Esophagus squamous epithelium (tissue), 5 donors: ENCODE measurements at places on chromosomes 3 and 15. TPM values are rescaled to one million over a fixed set of nuclear protein-coding genes. Genes with fewer than 3 reads are reported as not detected.

Gene LDHAL6B
- total RNA-seq = not detected

Gene ACOX2
- 5.3 TPM for total RNA-seq

Gene ACTRT3
- total RNA-seq = 3.1 TPM

Gene ILDR1
- total RNA-seq = 3.3 TPM

Gene GP9
- not detected for total RNA-seq

DNA sequence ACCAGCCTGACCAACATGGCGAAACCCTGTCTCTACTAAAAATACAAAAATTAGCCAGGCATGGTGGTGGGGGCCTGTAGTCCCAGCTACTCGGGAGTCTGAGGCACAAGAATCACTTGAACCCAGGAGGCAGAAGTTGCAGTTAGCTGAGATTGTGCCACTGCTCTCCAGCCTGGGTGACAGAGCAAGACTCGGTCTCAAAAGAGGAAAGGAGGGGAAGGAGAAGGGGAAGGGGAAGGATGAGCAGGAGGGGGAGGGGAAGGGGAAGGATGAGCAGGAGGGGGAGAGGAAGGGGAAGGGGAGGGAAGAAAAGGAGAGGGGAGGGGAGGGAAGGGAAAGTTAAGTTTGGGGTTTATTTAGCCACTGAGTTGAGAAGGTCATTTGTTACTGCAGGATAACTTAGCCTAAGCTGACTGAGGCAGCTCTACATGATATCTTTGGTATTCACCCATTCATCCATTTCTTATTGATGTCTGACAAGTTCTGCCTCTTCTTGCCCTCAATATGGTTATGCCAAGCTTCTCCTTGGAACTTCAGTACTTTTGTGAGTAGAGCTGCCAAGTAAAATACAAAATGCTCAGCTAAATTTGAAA, 15.9 kb upstream of the ABHD2 start:
- no peak for DNase-seq

DNA sequence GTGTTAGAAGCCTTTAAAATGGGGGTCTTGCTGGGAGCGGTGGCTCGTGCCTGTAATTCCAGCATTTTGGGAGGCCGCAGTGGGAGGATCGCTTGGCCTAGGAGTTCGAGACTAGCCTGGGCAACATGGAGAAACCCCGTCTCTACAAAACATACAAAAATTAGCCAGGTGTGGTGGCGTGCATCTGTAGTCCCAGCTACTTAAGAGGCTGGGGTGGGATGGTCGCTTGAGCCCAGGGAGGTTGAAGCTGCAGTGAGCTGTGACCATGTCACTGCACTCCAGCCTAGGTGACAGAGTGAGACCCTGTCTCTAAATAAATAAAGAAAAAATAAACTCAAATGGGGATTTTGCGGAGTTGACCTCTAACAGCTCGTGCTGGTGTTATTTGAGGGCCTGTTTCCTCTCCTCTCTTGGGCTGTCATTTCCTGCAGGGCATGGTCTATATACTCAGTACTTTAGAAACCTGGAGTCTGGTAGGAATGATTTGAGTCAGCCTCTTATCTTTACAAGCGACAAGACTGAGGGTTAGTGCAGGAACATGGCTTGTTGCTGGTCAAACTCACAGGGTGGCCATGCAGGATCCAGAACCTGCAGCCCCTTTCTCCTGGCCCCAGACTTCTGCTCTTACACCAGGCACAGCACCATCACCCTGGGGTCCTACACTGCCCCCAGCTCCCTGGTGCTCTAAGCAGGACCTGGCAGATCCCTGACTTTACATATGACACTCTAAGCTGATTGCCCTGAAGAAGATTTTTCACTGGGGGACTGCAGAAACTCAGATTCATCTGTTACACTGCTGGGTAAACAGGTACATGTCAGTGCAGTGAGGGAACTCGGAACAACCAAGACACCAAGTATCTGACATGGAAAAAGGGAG, 15.1 kb downstream of the EHD4 start:
- no peak for DNase-seq

- no peak for DNase-seq
These were observed 106.3 kb downstream of the CADPS start for GRCh38 chr3:62768896-62769295.

GRCh38 chr3:63952248-63952594, 40.0 kb upstream of the SCAANT1 start:
- no peak for DNase-seq

DNA sequence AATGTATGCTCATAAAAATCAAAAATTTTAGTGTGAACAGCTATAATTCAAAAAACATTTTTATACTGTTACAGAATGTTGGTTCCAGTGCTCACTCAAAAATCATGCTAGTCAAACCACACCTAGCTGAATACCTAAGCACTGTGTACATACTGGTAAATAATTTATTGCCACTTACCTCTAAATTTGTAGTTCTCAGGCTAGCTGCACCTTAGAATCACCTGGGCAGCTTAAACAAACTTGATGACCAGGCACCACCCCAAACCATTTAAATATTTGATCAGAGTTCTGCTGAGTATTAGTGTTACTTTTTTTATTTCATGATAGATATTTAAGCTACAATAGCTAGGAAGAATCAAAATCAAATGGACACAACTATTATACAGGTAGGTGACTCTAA, 32.3 kb upstream of the TMCO5A start:
- no peak for DNase-seq

DNA sequence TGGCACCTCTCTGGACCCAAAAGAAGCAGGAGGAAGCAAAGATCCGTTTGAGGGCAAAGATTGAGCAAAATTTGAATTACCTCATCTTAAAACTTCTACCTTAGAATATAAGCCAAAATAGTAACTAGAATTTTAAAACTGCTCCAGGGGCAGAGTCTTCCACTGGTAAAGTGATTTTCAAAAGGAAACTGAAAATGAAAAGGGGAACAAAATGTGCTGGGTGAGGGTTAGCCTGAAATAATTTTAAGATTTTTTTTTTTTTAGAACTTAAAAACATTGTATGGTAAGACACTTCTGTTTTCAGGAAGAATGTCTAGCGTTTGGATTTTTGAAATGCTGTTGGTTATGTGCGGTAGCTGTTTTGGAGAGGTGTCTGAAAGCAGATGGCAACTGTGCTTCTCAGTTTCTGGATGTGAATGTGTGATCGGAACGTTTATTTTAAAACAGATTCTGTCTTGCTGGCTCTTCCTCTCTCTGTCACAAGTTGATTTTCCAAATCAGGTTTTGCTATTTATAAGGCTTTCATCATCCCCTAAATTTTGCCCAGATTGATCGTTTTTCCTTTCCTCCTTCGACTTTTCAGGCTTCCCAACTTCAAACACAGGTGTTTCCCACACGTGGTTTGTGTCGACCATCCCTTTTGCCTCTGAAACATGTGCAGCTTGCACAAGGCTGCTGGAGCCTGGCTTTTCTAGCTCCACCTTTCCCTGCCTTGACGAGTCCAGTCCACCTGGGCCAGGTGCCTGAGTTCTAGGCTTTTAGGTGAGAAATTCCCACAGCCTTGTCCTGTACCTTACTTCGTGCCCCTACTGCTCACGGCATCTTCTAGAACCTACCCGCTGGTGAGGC, 3.3 kb downstream of the LRRK1 start:
- DNase-seq = no peak

DNA sequence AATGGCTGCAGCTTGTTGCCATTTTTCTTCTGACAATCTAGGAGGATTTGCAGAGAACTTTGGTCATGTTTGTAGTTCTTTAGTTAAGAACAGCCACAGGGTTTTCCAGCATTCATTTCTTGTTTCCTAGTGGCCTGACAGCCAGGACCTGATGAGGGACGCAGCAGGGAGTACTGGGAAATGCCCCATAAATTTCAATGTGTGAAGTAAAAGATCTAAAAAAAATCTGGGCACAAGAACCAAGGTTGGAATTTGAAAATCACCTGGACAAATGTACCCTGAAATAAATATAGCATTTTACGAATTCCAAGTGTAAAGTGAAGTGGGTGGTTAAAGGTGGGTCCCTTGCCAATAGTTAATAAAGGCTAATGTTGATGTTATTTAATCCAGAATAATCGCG, 195.0 kb downstream of the ZIC1 start:
- DNase-seq = no peak

DNA sequence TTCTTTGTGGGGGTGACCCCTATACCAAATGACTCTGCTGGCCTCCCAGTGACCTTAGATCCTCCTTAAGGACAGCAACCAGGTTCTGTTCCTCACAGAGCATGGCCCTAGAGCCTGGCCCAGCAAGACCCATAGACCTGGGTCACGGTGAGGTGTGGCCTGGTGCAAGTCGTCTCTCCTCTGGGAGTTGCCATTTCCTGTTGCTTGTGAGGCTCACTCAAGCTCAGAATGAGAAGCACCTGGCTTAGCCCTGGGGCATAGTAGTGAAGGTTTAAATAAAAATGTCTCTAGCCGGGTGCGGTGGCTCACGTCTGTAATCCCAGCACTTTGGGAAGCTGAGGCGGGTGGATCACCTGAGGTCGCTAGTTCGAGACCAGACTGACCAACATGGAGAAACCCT, 131.3 kb downstream of the SMAD6 start:
- DNase-seq = no peak

- DNase-seq = no peak
These were observed 15.9 kb downstream of the ABTB1 start for GRCh38 chr3:127688416-127689265.

DNA sequence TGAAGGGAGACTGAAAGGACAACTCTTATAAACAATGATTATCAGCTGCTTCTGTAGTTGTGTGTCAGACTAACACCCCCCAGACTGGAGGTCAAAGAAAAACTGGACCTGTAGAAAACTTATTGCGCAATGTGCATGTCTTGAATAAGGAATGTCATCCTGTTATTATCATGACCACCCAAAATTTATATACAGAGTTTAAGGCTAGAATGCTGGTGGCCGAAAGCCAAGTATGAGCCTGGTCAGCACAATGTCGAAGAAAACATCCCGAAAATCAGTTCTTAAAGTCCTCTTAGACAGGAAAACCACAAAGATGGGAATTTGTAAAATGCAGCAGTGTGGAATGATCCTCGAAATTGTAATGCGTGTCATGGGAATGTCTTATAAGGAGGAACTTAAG, 29.3 kb downstream of the RFTN1 start:
- no peak for DNase-seq

GRCh38 chr15:93852761-93853160, 378.6 kb upstream of the MCTP2 start:
- no peak for DNase-seq
